ENCODE measurements at places on chromosomes 2 and 18. TPM values are rescaled to one million over a fixed set of nuclear protein-coding genes. Genes with fewer than 3 reads are reported as not detected.
A peak's percentile ranks its signal among the peaks of the same experiment; 100 is the strongest.

The CCDC74B gene
- 3.8 TPM for total RNA-seq

GRCh38 chr18:42045346-42045745, 90.3 kb downstream of the PIK3C3 start:
- DNase-seq, result peak; percentile 69

- DNase-seq, result no peak
These were observed 73.1 kb downstream of the MAPK4 start for GRCh38 chr18:50632895-50633515.

GRCh38 chr2:207110715-207111114, 55.0 kb downstream of the KLF7 start:
- DNase-seq, result no peak

- DNase-seq, result no peak
These were observed 304.3 kb downstream of the CELF4 start for GRCh38 chr18:37261246-37261840.

GRCh38 chr2:193845604-193846003, 1650.9 kb upstream of the TMEFF2 start:
- DNase-seq, result no peak

DNA sequence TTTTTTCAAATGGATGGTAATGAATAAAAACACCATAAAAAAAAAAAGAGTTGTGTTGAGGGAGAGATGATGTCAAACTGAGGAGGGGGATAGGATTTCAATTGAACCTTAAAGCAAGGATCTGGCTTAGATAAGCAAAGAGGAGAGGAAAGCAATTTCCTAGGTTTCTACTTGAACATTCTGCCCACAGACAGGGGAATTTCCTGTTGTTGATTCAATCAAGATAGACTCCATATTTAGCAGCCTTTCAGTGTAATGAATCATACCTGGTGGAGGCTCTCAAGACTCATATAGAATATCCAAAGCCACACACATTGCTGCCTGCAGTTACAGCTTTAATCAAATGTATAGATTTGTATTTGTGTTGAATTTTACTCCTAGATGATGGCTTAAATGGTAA, 294.4 kb upstream of the PIK3C3 start:
- DNase-seq, result no peak

DNA sequence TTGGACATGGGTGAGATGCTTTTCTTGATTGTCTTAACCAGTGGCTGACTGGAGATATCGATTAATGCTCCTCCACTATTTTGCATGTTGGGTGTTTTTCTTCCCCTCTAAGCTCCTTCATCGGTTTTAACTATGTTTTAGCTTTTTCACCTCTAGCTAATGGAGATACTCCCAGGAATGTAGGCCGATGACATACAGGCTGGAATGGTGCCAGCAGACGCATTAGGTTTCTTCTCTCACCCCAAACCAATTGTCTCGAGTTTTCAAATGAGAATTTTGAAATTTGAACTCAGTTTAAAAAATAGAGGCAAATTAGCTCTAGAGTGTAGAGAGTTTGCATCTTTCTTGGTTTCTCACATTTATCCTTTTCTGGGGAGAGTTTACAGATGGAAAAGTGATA, 247.6 kb downstream of the RPRM start:
- DNase-seq, result no peak

- DNase-seq, result no peak
These were observed 891.9 kb upstream of the LRRTM1 start for GRCh38 chr2:81196383-81196851.

The ZSWIM2 gene
- total RNA-seq, result not detected

The SATB2 gene
- 9.9 TPM for total RNA-seq

The LDLRAD4 gene
- not detected for total RNA-seq

DNA sequence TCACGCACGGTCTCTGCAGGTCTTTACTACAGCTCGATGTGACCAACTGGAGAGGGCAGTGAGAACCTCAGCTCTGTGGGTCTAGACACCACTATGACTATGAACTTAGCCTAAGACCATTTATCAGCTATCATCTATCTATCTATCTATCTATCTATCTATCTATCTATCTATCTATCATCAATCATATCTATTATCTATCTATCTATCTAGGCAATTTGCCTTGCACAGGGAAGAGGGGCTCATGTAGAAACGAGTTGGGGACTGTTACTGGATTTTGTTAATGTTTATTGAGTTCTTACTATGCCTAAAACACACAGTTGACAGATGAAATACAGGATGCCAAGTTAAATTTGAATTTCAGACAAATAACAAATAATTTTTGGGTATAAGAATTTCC, 41.1 kb upstream of the TLK1 start:
- DNase-seq, result no peak

- DNase-seq, result no peak
These were observed 1.1 kb upstream of the KDM3A start for GRCh38 chr2:86439879-86440630.

GRCh38 chr2:239873656-239874635, 151.2 kb downstream of the NDUFA10 start:
- no peak for DNase-seq

DNA sequence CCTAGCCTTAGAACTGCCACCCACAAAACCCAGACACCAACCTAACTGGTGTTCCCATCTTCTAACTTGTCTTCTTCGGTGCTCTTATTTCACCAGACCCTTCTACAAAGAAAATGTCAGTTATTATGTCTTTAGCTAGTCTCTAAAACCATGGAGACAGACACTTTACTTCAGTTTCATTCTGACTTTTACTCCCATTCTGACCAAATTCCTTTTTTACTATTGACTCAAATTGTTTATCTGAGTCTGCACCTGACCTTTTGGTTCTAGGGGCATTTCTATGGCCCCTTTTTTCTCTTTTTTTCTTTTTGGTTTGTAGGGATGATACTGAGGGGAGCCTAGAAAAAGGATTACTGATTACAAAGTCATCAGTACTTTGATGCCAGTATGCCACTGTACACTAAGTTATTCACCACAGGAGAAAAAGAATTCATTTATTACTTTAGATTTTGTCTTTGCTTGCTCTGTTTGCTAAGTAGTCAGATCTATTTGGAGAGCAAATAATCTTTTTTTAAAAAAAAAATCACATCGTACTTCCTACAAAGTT, 6.8 kb upstream of the SLC1A4 start:
- DNase-seq, result no peak

DNA sequence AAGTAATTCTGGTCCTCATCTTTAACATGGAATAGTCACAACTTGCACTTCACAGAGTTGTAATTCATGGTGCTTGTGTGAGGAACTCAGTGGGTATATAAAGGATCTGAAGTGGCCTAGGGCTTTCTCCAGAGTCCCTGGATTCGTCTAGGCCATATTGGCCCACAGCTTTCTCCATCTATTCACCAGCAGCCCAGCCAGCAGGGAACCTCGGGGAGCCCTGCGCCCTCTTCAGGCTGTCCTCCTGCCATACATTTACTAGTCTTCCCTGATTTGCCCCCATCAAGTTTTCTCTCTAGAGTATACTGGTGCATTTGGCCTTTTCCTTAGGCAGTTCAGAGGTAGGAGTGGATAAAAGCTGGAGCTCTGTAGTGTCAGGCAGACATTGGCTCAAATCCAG, 278.3 kb downstream of the MYCN start:
- DNase-seq, result no peak

The MERTK gene
- total RNA-seq, result under 0.01 TPM

DNA sequence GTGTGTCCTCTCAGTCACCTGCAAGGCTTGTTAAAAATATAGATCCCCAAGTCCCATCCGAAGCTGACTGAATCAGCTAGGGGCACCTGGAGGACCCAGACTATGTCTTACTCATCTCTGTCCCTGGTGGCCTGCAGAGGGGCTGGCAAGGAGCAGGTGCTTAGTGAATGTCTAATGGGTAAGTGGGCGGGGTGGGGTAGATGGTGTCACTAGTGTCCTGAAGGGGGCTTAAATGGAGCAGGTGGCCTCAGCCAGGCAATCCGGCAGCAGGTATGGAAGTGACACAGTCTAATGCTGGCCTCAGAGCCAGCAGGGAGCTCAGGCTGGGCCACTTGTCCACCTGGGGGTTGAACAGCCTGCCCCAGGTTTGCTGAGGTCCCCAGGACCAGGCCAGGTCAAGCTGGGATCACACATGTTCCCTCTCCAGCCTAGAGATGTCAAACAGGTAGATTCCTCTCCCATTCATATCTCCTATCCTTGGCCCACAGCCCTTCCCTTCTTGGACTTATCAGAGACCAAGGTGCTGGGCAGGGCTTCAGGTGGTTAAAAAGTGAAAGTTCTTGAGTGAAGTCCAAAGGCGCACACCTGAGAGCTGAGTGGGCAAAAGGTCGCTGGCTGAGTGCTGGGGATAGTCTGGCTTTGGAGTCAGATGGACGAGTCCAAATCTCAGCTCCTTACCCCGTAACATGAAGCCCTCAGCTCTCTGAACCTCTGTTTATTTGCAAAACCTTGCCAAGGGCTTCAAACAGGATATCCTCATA, 1.7 kb downstream of the STEAP3 start:
- DNase-seq, result no peak

DNA sequence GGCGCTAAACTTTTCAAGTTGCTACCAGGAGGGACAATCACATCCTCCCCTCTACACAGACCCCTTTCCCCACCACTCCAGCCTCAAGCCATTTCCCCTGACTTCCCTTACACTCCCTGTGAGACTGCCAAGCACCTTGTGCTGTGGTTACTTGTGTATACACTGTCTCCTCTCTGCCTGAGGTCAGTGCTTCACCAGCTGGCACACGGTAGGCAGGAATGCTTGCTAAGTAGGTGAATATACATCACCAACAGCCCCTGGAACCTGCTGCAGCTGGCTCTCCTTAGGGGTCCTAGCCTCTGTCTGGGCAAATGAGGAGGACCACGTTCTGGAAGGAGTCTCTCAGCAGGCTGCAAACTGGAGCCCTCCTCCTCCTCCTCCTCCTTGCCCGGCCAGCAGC, 38.3 kb upstream of the ACAA2 start:
- DNase-seq, result no peak

The IL36A gene
- total RNA-seq, result not detected

GRCh38 chr2:183495079-183495478, 370.8 kb downstream of the NUP35 start:
- DNase-seq, result no peak

GRCh38 chr2:177275040-177275742, 10.7 kb upstream of the NFE2L2 start:
- peak; percentile 89 for DNase-seq

- DNase-seq, result no peak
These were observed 4.4 kb downstream of the DNMT3A start for GRCh38 chr2:25337276-25337675.

The C2orf78 gene
- total RNA-seq, result not detected

The ALPP gene
- not detected for total RNA-seq

The EFR3B gene
- 0.76 TPM for total RNA-seq

The POMC gene
- 5.8 TPM for total RNA-seq

- DNase-seq, result no peak
These were observed 6.1 kb downstream of the TMEM163 start for GRCh38 chr2:134712736-134713135.

GRCh38 chr2:68838641-68839040, 32.6 kb downstream of the BMP10 start:
- no peak for DNase-seq

DNA sequence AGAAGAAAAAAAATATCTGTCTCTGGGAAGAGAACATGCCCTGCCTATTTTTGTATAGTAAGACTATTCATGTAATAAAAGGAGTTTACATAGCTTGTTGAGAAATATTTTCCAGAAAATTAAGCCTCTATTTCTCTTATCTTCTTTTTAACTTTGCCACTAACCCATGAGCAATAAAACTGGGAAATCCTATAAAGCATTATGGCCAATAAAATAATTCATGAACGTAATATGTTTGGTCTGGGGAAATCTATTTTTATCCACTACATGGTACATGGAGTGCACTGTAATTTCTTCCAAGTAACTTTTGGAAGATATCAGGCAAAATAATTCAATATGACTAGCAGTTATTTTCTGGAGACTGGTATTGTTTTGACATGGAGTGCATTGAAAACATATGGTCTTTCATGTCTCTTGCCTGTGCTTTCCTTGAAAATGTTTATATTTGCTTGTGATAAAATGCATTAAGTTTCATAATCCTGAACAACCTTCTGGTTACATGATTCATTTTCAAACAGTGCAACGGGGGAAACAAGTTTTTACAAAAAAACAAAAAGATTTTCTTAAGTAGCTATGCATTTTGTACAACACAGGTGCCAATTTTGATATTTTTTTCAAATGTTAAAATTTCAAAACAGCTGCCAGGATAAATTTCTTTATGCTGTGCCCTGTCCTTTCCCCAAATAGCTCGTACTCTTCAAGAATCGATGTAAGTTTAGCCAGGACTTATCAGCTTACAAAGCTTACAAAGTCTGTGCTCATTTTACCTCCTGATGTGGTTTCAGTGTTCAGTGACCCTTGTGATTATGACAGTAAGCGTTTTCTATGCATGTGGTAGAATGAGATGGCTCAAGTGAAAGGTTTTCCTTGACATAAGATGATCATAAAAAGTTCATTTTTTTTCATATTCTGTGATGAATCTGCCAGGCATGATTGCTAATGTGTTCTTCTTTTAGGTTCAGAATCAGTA, 194.5 kb downstream of the UBE2E3 start:
- no peak for DNase-seq

The UGT1A4 gene
- not detected for total RNA-seq

DNA sequence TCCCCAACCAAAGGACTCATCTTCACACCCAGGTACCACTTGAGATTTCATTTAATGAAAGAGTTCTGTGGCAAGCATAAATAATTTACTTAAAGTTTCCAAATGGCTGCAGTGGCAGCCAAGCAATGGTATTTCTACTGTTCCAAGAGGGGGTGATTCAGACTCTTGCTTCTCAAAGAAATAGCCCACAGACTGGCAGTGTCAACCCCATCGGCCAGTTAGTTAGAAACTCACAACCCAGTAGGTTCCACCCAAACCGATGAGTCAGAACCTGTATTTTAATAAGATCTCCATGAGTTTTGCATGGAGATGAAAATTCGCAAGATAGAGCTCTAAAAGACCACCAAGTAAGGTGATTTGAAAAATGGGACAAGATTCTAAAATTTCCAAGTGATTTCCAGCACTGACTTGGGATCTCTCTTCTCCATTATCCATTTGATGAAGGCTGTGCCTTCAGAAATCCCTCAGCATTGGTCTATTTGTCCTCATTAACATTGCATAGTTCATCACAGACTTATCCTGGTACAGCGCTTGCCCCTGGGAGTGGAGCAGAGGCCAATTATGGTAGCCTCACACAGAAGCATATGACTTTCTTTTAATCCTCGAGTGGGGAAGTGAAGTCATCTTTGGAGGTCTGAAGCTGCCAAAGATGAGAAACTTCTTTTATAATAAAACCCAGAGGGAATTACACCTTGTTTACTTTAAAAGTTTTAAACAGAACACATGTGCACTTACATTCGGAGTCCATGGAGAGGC, 361.4 kb upstream of the ID2 start:
- peak; percentile 72 for DNase-seq

The DCDC2C gene
- not detected for total RNA-seq

The ORC4 gene
- total RNA-seq, result 39.5 TPM
